ENCODE measurements at places on chromosomes 4 and X.

- no peak for DNase-seq
Observed at GRCh38 chr4:174672276-174672675, 150.0 kb upstream of the HPGD start.

DNA sequence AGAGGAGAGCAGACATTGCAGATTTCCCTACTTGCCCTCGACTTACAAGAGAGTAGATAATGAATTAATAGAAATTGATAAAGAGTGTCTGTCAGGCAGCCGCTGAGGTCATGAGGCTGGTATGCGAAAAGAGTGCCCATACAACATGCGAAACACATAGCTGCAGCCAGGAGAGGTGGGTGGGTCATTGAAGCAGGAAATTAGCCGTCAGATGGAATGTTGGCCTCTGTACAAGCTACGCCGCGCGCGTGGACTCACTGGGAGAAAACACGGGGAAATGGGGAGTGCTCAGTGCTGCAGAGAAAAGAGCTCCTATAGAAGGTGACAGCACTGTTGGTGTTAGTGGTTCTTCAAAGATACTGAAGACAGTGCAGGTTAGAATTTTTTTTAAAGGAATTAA is 125.1 kb downstream of the RAPGEF2 start:
- DNase-seq: no peak

DNA sequence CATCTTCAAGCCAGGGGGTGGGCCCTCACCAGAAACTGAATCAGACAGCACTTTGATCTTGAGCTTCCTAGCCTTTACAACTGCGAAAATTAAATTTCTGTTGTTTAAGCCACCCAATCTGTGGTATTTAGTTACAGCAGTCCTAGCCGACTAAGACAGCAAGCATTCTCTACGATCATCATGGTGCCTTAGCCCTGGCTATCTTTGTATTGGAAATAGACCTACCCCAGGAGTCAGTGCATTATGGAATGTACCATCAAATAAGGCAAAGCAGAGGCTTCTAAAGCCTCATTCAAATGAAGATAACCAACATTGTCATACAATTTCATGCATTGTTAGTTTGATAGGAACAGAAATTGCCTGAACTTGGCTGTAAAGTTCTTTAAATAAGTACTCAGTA is 75.0 kb downstream of the PARM1 start:
- DNase-seq: no peak

DNA sequence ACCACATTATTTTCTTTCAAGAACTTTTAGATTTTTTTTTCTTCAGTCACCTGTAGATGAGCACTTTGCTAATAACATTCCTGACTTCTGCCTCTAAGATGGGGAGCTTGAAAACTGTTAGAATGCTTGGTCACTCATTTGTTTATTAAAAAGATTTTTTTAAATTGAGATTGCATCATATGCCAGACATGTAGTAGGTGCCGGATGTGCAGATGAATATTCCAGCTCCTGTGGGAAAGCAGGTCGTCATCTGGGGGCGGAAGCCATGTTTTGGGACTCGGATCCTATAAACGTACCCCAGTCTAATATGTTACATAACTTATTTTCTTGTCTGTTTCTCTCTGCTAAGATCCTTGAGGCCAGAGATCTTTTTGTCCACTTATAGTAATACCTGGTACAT is 236.8 kb downstream of the ARHGAP10 start:
- no peak for DNase-seq

DNA sequence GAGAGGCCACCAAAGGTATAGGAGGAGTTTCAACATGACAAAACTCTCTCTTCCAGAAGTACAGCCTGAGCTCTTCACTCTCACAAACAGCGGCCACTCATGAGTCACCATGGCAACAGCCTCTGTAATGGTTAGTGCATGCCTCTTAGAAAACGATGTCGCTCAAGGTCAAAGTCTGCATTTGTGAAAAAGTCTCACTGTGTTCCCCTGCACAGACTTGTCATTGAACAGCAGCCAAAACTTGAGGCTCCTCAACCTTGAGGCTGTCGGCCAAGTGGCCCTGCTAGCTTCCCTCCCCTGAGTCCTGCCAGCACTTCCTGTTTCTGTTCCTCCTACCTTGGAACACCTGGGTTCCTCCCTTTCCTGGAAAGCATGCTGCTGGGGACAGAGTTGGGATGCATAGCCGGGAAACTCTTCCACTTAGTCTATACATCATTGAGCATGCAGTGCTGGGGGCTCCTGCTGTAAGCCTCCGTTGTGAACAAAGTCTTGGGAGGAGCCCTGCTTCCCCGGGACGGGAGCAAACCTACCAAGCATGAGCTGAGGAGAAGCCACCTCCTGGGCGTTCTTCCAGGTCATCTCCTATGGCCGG is 66.6 kb downstream of the ING2 start:
- DNase-seq: no peak

GRCh38 chr4:153152501-153153338 is 51.5 kb upstream of the TRIM2 start:
- DNase-seq: no peak

- DNase-seq: no peak
Observed at GRCh38 chr4:14025891-14026290, 398.4 kb upstream of the BOD1L1 start.

DNA sequence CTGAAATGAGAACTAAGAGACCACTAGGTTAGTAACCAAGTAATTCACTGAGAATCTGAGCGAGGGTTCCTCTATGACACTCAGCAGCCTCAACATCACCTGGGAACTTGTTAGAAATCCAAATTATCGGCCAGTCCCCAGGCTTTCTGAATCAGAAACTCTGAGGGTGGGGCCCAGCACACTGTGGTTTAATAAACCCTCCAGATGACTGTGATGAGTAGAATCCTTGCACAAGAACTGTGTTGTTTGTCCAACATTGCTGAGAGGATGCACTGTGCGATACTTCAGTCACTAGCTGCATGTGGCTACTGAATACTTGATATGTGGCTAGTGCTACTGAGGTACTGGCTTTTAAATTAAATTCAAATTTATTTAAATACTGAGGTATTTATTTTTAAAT is 243.9 kb downstream of the MAML3 start:
- no peak for DNase-seq

GRCh38 chr4:116628598-116628997 is 456.8 kb downstream of the TRAM1L1 start:
- no peak for DNase-seq

DNA sequence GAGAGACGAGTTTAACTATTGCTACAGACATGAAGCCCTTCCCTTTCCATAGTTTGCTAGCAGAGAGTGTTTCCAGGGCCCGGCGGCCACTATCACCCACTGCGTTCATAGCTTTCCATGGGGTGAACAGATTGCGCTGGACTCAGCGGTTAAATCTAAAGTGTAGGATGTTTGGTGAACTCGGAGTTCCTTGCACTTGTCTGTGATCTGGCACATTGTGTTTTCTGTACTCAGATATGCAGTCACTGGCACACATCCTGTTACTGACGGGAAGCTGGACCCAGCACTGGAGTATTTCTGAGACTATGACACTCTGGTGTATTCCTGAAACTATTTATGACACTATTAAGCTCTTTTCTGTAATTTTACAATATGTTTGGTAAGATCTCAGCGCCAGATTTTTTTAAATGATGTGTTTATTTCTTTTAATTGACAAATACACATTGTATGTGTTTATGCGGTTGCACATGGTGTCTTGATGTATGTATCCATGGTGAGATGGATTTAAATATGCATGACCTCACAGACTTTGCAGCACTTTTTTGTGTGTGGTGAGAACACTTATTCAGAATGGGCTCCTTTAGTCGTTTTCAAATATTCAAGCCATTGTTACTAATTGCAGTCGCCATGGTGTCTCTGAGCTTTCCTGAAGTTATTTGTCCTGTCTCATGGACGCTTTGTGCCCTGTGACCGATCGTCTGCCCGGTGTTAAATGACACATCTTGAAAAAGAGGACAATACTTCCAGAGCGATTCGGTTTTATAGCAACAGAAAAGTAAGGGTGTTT is 14.1 kb downstream of the CD99 start:
- DNase-seq: no peak

DNA sequence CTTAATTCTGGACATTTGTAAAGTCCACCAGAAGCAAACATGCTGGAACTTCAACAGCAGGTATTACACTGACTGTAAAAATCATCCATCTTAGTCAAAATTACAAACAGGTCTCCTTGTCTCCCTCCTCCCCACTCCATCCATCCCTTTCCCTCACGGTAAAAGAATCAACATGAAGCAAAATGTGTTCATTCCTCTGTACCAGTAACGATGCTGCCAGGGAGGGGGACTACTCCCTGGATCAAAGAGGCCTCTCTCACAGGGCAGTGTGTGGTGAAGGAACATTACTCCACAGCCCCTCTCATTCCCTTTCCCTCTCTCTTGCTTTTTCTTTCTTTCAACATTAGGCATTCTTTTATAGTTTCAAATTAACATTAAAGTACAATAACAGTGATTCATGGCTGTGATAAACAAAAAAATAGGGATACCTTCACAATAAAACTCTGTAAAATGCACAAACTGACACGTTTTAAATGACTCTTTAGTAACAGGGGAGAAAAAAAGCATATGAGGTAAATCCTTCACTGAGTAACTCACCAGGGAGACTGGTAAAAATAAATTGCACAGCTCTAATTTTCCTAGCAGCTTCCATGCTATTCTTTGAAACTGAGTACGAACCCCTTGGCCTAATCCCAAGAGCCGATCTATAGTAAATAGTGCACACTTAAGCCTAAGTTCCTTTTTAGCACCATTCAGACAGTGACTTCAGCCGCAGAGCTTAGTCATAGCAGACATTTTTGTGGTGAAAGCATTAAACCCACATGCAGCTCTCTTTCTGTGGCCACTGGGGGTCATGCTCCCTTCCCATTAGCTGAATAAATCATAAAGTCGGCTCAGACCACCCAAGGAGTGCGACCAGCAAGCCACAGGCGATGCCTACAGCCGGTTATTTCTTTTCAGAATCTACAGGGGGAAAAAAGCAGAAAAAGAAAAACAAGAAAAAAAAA is 215.6 kb upstream of the GYPA start:
- DNase-seq: peak; percentile 61

DNA sequence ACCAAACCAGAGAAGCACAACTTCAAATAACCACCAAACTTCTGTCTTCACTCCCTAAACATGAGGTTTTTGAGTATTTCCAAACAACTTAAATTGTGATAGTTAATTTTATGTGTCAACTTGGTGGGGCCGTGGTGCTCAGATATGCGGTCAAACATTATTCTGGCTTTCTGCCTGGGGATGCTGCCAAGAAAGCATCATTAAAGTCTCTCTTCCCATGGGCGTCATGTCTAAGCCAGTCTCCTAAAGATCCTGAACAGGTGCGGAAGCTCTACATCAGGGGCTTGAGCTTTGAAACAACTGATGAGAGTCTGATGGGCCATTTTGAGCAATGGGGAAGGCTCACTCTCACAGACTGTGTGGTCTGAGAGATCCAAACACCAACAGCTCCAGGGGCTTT is 24.1 kb upstream of the SOD3 start:
- DNase-seq: no peak

- DNase-seq: no peak
Observed at GRCh38 chr4:44256414-44256813, 192.2 kb downstream of the KCTD8 start.

DNA sequence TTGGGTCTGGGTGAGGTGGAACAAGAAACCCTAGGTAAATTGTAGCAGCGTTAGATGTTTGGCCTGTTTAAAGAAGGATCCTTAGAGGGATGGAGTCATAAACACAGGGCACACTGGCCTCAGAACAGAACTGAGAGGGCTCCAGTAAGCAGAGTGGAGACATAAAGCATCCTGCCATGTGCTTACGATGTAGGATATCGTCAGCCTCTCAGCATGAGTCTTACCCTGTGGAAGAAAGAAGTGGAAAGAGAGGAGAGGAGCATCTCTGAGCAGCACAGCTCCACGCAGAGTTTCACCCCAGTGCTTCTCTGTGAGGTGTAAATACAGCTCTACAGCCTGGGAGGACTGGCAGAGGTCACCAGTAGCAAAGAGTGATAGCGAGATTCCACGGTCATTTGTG is 27.8 kb upstream of the SORBS2 start:
- no peak for DNase-seq

- no peak for DNase-seq
Observed at GRCh38 chr4:3468154-3468553, 5.0 kb downstream of the DOK7 start.

DNA sequence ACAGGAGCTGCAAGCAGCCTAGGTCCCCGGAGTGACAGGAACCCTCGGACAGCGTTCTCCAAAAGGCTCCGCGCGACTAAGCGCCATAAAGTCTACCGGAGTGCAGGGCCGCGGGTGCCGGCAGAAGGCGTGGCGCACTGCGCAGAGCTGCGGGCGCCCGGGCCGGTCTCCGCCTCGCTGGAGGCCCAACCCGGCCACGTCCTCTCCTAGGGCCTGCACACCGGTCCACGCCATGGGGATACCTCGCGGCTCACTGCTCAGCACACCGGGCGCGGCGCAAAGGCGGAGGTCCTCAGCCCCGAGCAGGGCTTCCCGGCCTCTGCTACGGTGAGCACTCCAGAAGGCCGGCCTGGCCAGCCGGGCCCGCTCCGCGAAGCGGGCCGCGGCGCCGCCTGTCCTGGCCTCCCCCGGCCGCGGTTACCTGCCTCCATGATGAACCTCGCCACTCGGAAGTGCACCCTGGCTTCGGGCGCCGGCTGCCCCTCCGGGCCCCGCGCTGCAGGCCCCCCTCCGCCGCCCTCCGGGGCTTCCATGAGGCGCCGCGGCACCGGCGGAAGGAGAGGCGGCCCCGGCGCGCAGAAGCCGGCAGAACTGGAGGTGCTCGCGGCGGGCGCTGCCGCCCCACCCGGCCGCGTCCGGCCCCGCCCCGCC is at the start of gene CCNQ:
Gene CCNQ (minus strand): TSS at position 599 of the 651 bp plus-strand sequence. CDS start 66 bp downstream, at position 533.
- no peak for DNase-seq

GRCh38 chr4:101938836-101939235 is 148.3 kb downstream of the BANK1 start:
- DNase-seq: no peak

DNA sequence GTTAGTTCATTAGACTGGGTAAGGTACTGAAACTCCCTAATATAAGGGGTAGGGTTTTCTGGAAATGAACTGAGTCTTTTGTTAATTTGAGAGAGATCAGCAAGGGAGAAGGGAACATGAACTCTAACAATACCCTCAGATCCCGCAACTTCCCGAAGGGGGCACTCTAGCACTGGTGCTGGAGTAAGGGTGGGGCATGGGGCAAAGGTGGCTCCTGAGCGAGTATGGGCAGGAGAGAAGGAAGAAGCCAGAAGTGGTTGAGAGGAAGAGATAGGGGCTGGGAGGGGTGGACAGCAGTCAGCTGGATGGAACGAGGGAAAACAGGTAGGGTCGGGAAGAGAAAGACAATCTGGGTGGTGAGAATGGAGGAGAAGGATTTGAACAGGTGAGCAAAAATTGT is 183.2 kb upstream of the MAGEE2 start:
- DNase-seq: no peak

GRCh38 chr4:111837761-111838160 is 307.5 kb upstream of the FAM241A start:
- DNase-seq: no peak
